ENCODE measurements at places on chromosomes 6 and 20. TPM values are rescaled to one million over a fixed set of nuclear protein-coding genes. Genes with fewer than 3 reads are reported as not detected.

OR5V1 gene
- total RNA-seq, result not detected

RAB44 gene
- 0.07 TPM for total RNA-seq

ID4 gene
- 3.0 TPM for total RNA-seq

TENT5A gene
- total RNA-seq, result 69.4 TPM

ANKRD66 gene
- not detected for total RNA-seq

NKAIN4 gene
- not detected for total RNA-seq

TNFRSF21 gene
- total RNA-seq, result 9.3 TPM

GRM4 gene
- total RNA-seq, result not detected

ASIP gene
- total RNA-seq, result 9.5 TPM

ADGRF1 gene
- not detected for total RNA-seq

GRIK2 gene
- total RNA-seq, result 2.3 TPM

CHRNA4 gene
- total RNA-seq, result 1.8 TPM

RHAG gene
- total RNA-seq, result 0.62 TPM
